ENCODE measurements at places on chromosomes 12 and 14.

DNA sequence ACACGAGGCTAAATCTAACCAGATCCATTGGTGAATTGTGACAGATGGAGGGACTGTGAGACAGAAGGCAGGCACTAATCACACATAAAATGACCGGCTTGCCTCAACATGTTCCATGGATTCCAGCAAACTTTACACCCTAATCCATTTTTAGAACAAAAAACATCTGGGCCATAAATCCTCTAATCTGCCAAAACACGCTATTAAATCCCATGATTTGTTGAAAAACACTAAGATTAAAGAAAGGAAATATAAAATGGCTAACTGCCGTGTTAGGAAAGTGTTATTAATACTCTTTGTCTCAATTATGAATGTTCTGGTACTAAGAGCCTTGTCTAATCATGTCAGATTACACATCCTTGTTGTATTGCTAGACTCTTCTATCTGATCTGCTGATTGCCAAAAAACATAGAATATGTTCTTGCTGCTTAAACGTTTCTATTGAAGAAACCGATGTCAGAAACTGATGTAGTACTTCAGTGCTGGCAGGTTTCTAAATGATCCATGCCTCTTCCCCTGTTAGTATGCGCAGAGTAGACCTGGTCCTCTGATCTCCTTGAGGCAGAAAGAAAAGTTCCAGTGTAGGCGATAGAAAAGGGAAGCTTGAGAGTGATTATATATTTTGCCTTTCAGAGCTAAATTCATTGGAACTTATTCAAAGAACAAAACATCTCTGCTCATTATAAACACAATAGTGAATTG lies 384.9 kb downstream of the SOX5 start:
- no peak for DNase-seq

DNA sequence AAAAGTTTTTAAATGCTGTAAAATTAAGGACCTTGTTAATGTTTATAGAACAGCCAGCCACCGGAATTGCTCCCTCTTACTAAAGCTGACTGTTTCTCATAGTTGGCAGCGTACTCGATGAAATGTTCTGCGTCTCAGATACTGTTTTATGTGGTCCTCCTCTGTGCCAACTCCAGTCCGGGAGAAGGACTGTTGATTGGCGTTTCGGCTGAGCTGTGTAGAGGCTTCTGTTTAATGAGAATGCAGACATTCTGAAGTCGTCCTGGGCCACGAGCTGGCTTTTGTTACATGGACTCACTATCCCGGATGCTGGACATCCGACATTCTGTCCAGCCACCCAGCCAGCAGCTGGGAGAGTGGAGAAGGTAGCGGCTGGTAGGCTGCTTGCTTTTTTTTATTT lies 75.4 kb downstream of the WDR20 start:
- DNase-seq = no peak

- DNase-seq = no peak
These were observed 3.5 kb downstream of the SLC35E3 start for GRCh38 chr12:68749443-68749842.

- no peak for DNase-seq
These were observed 149.4 kb downstream of the METTL25 start for GRCh38 chr12:82507686-82508085.

GRCh38 chr12:109679501-109680263 lies 33.9 kb upstream of the FAM222A start:
- DNase-seq = no peak

- DNase-seq = no peak
These were observed 80.0 kb downstream of the IFT43 start for GRCh38 chr14:76065519-76065918.

GRCh38 chr14:104442107-104442551 lies 137.4 kb upstream of the C14orf180 start:
- DNase-seq = no peak

- DNase-seq = no peak
These were observed 9.1 kb downstream of the C12orf76 start for GRCh38 chr12:110039085-110039807.

DNA sequence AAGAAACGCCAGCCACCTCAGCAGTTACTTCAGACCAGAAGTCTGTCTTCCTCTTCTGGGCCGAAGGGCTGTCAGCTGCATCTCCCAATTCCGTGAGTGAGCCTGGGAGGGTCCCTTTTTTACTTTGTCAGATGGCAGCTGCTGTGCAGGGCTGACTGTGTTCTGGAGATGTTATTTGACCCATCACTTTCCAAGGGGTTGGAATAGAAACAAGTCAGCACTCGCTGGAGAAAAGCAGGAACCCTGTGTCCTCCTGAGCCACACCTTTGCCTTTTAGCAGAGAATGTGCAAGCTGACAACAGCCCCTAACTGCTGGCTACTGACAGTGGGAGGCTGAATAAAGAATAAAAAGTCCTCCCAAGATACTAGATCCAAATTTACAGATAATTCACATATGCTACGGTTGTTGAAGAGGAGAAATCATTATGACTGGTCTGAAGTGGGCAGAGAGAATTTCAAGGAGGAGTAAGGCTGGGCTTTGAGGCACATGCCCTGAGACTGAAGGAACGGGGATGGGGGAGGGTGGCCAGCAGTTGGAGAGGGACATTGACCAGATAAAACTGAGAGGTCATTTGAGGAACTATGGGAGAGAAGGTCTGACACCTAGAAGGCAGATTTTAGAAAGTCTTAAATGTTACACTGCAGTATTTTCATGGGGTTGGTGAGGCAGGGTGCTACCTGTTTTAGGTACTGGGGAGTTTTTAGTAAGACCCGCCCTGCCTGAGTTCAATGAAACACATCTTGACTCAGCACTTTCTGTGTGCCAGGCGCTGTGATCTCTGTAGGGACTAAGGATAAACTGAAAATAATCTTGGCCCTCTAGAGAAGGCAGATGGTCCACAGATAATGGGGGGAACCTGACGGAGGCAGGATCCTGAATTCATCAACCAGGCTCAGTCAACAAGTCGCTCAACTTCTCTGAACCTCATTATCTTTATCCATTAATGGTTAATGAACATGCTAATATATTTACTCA lies 27.4 kb downstream of the FAM234B start:
- DNase-seq = no peak

GRCh38 chr12:122845865-122846621 lies 10.8 kb downstream of the HIP1R start:
- no peak for DNase-seq

GRCh38 chr12:84357314-84357713 lies 555.3 kb downstream of the SLC6A15 start:
- DNase-seq = no peak

DNA sequence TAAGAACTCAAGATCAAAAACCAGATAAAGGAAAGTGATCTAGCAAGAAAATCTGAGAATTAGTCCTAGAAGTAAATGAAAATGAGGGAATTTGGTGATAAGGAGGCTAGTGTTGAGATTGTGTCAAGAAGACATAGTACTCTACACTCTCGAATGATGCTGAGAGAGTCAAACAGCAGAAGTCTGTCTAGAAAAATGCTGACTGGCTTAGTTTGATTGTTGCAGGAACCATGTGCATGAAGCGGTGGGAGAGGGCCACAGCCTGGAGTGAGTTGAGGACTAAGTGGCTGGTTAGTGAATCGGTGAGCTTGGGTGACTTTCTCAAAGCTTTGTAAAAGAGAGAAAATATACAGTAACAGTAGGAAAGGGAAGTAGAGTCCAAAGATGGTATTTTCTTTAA lies 124.5 kb downstream of the LRIG3 start:
- DNase-seq = no peak

- DNase-seq = no peak
These were observed 190.8 kb upstream of the PARP11 start for GRCh38 chr12:4064008-4064407.

GRCh38 chr14:104892531-104893434 lies 27.7 kb downstream of the CEP170B start:
- DNase-seq = no peak

GRCh38 chr12:100959481-100959880 lies 164.9 kb downstream of the ANO4 start:
- no peak for DNase-seq

GRCh38 chr14:60652674-60653651 lies 3.7 kb upstream of the SIX1 start:
- no peak for DNase-seq

DNA sequence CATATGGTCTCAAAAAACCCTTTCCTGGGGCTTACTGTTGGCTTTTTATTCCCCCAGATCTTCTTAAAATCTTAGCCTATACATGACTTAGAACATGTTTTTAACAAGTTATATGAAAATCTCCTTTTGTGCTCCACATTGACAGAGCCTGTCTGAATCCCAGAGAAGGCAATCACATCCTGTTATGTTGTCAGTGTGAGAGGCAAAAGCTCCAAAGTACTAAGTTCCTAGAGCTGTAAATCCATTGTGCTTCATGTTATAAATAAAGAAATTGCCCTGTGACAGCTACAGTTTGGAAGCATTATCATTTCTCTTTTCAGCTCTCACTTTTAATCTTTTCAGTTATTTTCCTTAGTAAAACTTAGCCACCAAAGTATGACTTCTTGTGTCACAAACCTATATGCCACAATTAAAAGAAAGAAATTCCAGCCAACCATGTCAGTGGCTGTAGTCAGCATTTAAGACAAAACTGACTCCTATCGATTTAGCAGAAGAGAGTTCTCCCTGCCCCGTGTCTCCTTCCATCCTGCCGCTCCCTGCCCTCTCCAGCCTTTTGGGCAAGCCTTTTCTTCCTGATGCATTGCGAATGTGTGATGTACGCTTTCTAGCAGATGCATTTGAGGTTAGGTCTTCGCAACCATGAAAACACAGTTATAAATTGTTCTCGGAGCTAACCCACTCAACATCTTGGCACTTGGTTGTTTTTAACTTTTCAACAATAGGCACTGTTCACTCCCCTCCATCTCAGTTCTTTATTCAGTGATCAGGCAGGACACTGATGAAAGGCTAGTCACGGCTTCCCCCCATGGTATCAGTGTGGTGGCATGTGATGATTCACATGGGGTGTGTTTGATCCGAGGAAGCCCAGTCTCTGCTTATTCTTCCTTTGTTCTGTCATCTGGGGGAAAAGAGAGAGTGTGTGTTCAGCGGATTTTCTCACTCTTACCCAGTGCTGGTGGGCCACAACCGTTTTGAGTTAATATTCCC lies 143.5 kb downstream of the SSPN start:
- DNase-seq = no peak

- no peak for DNase-seq
These were observed 4.7 kb upstream of the KRT77 start for GRCh38 chr12:52708010-52708409.

DNA sequence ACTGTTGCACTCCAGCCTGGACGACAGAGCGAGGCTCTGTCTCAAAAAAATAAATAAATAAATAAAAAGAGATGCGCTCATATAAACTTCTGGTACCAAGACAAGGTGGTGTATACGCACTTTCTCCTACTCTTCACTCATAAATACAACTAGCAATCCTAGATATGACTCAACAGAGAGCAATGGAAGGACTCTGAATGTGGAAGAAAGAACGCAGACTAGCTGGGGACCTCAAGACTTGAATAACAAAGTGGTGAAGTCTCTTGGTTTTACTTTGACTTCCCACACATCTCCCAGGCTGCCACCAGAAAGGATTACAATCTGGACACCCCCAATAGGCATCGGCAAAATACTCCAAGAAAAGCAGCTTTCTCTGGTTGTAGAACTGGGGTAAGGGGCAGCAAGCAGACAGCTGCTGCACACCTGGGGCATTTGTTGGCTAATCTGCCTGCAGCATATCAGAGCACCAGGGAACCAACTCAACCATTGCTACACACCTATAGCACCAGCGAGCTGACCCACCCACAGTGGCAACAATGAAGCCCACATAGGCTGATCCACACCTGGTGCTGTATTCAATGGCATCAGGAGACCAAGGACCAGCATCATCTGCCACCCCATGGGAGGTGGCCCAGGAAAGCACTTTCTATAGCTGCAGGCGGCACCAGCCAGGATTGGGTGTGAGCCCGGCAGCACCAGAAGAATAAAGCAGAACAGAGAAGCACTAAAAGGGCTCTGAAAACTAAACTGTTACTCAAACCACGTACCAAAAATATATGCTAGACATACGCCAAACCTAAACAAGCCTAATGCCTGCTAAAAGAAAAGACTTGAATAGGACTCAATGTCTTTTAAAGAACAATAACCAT lies 1231.7 kb upstream of the TMEM132C start:
- no peak for DNase-seq

GRCh38 chr14:92997343-92998061 lies 74.6 kb downstream of the CHGA start:
- DNase-seq = no peak

DNA sequence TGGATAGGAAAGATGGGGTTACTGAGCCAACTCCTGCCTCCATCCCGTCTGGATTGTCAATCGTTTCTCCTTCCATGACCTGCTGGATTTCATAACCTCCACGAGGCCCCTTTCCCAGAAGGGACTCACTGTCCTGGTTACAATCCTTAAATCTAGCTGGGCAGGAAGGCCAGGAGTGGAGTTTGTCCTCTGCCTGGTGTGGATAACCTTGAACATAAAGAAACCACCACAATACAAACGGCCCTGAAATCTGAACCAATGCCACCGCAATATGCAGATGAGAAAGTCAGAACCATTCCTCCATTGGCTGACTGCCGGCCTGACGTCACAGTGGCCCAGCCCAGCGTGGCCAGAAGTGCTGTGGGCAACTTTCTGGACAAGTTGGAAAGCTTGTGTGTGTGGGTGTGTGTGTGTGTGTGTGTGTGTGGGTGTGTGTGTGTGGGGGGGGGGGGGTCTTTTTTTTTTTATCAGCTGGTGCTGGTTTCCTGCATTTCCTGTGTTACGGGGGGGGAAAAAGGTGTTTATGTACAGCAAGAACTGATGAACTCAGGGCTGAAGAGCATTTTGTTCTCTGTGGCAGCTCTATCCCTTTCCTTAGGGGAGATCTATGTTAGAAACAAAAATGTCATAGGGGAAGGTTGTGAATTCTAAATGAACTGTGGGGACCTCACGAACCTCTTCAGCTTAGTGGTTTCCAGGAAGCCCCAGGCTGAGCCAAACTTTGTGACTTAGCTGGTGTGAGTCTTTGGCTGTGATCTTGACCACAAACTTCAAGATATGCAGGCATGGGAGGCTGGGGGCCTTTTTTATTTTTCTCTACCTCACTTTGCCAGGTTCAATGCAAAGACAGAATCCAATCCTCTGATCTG lies 81.6 kb upstream of the MED13L start:
- DNase-seq = peak; percentile 13

DNA sequence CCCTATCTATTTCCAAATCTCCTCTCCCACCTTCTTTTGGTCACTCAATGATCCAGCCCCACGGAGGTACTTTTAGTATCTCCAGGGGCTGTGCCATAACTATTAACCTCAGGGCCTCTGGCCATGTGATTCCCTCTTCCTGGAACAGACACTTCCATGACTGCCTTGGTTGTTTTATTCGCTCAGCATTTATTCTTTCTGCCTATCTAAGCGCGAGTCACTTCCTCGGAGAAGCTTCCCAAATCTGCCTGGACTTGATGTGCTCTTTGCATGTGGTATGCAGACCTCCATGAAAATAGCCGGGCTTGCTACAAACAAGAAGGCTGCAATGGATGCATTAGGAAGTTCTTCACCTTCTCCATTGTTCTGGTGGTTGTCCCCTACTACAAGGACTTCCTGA lies 939.0 kb upstream of the TMEM132C start:
- DNase-seq = no peak

GRCh38 chr14:66758031-66758613 lies 250.2 kb downstream of the GPHN start:
- DNase-seq = no peak

- no peak for DNase-seq
These were observed 27.7 kb upstream of the CAND1 start for GRCh38 chr12:67241482-67241881.

- no peak for DNase-seq
These were observed 45.0 kb downstream of the SYNE3 start for GRCh38 chr14:95471476-95471875.

All from stimulated activated CD4-positive, alpha-beta T cell treated with anti-CD3 and anti-CD28 coated beads, Interleukin-1b, Interleukin-23, amount 100 ng/mL, for 1 hour (primary cell).